ENCODE measurements at places on chromosomes 2 and 18.

DNA sequence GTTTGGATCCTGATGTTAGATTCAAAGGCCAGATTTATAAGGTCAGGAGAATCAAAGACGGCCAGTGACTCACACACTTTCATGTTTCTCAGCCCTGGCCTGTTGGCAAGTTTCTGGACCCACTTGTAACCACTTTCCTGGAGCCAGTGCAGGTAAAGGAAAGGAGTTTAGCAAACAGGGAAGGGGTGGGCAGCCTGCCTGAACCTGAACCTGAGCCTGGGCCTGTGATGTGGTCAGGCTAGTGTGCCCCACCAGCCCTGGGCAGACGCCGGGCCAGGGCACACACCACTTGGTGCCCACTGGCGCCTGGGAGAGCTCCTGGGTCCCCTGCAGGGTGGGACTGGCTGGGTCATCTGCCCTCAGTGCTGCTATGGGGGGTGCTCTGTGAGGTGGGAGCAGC, 100.5 kb upstream of the SPRED2 start:
- no peak for DNase-seq

DNA sequence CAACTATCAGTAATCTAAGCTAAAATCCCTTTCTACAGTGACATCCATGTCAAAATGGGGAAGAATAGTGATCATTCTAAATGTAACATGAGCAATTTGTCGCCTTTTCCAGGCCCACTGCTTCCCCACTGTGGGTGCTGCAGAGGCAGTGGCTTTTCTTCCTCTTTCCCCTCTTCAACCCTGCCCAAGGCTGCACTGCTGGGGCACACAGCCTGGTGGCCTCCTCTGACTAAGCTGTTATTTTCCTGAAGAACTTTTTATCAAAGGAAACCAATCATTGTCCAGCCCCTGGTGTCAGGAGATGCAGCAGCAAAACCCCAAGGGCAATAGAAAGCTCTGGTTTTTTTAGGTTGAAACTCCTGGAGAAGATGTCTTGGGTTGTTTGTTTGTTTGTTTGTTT, 117.6 kb upstream of the KLF7 start:
- DNase-seq = no peak

- DNase-seq = no peak
Observed at GRCh38 chr2:134988994-134989605, 58.1 kb downstream of the MAP3K19 start.

- DNase-seq = no peak
Observed at GRCh38 chr18:60506190-60506589, 133.6 kb upstream of the MC4R start.

DNA sequence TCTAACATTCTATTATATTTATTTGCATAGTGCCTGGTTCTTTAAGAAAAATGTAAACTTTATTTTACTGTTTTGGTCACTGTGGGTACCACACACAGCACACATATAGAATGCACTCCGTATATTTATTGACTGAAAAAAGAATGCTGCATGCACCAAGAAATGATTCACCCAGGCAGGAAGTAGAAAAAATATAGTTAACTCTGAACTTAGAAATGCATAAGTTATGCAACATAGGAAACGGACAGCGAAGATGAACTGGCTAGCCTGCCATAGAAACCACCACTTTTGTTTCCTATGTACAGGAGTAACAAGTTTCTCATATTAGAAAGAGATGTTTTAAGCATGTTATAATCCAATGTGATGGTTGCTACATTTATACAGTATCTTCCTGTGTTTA, 635.8 kb downstream of the DSC3 start:
- DNase-seq = no peak

- no peak for DNase-seq
Observed at GRCh38 chr2:64085936-64086335, 58.3 kb downstream of the PELI1 start.

DNA sequence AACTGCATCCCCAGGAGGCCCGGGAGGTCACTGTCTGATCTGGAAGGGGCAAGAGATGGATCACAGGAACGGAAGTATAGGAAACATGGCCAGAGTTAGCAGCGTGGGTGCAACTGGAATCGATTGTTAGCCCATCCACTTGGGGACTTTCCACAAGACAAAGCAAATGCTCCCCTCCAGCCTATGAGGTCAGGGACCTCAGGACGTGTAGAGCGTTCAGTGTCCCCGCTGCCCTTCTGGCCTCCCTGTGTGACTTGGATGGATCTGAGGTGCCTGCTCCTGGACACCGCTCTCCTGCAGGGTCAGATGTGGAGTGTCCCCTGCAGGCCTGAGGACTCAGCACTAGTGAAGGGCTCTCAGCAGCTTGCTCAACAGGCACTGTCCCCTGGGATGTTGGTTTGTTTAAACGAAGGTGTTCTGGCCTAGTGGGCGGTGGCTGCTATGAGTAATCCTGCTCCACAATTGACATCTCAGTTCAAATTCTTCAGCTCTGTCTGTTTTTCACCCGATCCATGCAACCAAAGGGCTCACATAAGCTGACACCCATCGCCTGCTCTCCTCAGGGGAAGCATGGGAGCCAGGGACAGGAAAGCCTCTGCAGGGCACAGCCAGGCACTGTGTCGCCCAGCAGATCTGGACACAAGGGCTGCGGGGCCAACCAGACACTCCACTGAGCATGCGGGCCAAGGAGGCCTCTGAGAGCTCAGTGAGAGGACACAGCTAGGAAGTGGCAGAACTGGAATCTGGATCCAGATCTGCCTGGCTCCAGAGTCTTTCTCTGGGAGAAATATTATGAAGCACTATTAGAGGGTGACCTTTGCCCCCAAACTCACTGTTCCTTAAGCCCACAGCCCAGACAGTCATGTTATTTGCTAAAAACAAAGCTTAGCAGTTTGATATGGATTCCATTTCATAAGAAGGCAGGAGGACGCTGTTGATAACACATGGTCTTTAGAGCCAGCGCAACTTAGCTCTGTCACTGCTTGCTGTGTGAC, 78.5 kb downstream of the RHOB start:
- no peak for DNase-seq

GRCh38 chr18:72848503-72849237, 19.1 kb downstream of the NETO1 start:
- DNase-seq = no peak

DNA sequence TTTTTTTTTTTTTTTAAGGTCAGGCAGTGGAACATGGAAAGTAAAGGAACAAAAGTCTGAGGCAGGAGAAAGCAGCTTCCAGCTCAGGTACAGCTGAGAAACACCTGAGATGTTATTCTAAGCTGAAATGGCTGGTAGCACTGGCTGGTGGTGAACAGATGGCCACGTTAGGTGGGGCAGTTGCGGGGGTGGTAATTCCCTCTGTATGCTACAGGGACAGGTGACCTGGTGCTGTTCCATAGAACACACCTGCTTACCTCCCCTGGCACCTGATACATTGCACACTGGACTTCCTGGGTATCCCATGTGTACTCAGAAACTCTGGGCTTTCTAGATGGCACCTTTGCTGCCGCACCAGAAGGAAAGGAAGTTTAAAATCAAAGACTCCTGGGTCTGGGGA, 333.3 kb downstream of the SLC8A1 start:
- no peak for DNase-seq

GRCh38 chr18:44850001-44850400, 169.3 kb downstream of the SETBP1 start:
- DNase-seq = no peak

DNA sequence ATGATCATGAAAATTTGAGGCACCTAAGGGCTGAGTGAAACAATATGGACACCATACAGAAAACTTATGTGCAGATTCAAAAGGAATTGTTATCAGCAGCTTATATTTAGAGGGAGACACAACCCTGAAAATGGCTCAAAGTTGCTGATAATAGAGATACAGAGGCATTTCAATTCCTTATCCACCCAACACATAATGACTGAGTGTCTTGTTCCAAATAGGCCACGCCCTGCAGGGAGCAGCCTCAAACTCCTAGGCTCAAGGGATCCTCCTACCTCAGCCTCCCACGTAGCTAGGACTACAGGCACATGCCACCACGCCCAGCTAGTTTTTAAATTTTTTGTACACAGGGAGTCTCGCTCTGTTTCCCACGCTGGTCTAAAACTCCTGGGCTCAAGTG, 79.0 kb downstream of the LBH start:
- DNase-seq = no peak

DNA sequence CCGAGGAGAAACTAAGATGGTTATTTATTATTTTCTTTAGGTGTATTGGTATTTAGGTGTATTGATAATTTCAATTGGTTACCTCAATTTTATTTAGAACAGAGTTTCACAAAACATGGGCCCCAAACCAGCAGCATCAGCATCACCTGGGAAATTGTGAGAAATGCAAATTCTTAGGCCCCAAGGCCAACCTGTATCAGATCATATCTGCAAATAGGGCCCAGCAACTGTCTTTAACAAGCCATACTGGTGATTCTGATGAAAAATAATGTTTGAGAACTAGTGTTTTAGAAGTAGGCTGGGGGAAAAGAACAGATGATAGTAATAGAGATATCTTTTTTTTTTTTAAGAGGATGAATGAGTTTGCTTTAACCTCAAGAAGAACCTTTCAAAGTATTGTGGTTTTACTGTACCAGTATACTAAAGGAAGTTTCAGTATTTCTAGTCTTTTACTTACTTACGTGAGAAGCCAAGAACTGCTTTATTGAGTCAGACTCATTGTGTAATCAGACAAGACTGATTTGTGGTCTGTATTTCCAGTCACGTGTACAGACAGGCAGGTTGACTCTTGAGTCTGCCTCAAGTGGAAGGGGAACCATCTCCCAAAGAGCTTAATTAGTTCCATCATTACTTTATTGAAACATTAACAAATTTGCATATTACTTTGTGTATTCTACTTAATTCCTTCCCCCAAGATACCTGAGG, 60.4 kb upstream of the GAREM1 start:
- DNase-seq = no peak

DNA sequence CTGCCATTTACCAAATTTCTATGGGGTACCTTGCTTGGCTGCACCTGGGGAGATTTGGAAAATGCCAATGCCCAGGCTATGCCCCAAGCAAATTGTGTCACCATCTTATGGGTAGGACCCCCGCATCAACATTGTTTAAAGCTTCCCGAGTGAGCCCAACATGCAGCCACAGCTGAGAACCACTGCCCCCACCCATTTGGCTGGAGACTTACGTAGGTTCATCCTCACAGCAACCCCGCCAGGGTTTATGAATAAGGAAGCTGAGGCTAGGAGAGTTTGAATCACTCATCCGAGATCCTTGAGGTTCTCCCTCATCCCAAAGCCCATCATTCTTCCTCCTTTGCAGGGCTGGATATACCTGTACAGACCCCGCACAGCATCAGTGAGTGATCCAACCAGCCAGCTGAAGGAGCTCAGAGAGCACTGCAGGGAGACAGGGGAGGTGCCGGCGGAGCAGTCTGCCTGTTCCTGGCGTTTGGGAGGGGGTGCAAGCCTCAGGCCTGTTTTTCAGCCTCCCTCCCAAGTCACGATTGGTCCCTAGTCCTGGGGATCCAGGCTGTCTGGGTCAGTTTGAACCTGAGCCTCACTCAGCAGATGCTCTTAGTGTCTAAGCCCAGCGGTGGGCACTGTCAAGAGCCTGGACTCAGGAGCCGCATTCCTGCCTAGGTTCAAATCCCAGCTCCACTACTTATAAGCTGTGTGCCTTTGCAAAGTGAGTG, 164.9 kb downstream of the SMAD7 start:
- no peak for DNase-seq

- DNase-seq = no peak
Observed at GRCh38 chr2:23355001-23355400, 30.0 kb upstream of the KLHL29 start.

GRCh38 chr2:50624506-50624905, 407.4 kb downstream of the NRXN1 start:
- no peak for DNase-seq

DNA sequence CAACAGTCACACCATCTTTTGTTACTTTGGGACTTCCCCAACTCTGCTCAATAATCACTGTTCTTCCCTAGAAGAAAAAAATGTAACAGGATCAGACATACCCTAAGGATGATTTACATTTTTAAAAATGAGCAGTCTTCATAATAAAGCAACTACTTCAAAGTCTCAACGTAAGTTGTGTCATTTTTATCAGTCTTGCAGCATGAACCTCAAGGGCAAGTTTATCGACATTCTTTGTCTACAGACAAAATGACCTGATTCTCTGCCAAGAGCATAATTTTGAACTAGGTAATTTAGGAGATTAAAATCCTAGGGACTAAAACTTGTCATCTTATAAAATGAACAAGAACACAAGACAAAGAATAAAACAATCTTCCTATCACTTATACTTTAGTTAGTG, 2.3 kb downstream of the HSPD1 start:
- DNase-seq = no peak

DNA sequence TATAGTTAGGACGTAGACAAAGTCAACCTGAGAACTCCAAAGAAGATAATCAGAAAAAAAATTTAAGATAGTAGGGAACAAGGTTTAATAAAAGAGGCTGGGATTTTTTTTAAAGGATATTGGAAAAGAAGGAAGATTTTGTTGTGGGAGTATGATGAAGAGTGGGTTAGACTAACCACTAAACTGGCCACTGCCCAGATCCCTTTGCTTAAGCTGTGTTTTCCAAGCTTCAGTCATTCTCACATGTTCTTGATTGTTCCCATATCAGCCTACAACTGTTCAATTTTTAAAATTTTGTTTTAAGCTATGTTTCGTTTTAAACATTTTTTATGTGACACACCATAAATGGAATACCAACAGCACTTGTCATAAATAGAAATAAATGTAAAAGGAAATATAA, 284.5 kb upstream of the MMADHC start:
- DNase-seq = no peak

DNA sequence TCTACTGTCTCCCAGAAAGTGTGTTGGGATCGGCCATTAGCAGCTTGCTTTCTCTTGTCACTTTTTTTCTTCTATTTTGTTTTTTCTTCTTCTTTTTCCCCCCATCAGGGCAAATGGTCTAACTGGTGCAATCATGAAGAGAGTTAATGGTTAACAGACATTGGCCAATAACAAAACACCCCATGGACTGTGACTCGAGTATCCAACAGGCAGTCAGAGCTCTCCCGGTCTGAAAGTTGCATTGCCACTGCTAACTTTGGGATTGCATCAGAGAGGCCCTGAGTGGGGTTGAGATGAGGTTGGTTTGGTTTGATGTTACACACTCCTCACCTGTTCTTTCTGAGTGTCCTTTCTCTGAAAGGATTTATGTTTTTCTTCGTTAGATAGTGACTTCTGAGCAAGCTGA, 12.9 kb upstream of the SNORC start:
- no peak for DNase-seq

- no peak for DNase-seq
Observed at GRCh38 chr2:158269143-158269542, 167.5 kb downstream of the UPP2 start.

DNA sequence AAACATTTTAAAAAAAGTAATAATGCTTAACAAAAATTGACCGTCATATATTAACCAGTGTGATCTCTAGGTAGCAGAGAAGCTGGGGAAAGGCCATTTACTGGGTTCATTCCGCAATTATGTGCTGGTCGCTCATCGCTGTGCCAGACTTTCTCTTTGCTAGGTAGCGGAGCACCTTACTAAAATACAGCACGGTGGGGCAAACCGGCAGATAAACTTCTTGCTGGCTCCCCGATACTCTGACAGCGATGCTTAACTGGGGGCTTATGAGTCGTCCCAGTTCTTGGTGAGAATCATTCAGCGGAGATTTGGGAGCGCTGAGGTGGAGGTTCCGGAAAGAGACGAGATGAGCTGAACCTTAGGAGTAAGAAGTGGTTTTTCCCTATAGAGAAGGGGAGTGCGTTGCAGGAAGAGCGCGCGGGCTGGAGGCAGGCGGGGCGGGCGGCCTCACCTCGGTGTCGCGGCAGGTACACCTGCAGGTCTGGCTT, 605 bp downstream of the C2orf68 start:
- DNase-seq = no peak

All from activated naive CD4-positive, alpha-beta T cell (primary cell).